Stimulated activated CD4-positive, alpha-beta T cell treated with anti-CD3 and anti-CD28 coated beads, Interleukin-2, amount 100 ng/mL, for 24 hours (primary cell): ENCODE measurements at places on chromosomes 12 and 14.

GRCh38 chr12:92543840-92544239 is 158.9 kb upstream of the PLEKHG7 start:
- DNase-seq, result no peak

DNA sequence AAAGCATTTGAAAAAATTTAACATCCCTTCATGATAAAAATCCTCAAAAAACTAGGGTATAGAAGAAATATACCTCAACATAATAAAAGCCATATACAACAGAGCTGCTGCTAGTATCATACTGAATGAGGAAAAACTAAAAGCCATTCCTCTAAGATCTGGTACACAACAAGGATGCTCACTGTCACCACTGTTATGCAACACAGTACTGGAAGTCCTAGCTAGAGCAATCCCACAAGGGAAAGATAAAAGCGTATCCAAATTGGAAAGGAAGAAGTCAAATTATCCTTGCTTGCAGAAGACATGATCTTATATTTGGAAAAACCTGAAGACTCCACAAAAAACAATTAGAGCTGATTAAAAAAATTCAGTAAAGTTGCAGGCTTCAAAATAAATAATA is 114.9 kb downstream of the HELB start:
- DNase-seq, result no peak

GRCh38 chr12:84874125-84874824 is 38.3 kb downstream of the SLC6A15 start:
- no peak for DNase-seq

GRCh38 chr12:111102102-111102739 is 181.8 kb upstream of the MYL2 start:
- DNase-seq, result no peak

DNA sequence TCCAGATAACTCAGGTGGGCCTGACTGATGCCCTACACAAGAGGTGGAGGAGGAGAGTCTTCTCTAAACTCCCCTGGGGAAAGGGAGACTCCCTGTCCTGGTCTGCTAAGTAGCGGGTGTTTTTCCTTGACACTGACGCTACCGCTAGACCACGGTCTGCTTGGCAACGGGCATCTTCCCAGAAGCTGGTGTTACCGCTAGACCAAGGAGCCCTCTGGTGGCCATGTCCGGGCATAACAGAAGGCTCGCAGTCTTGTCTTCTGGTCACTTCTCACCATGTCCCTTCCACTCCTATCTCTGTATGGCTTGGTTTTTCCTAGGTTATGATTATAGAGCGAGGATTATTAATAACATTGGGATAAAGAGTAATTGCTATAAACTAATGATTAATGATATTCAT is 965.5 kb downstream of the TMEM121 start:
- peak; percentile 57 for DNase-seq

- peak; percentile 60 for DNase-seq
Observed at GRCh38 chr14:34874386-34875030, 652 bp downstream of the BAZ1A start.

DNA sequence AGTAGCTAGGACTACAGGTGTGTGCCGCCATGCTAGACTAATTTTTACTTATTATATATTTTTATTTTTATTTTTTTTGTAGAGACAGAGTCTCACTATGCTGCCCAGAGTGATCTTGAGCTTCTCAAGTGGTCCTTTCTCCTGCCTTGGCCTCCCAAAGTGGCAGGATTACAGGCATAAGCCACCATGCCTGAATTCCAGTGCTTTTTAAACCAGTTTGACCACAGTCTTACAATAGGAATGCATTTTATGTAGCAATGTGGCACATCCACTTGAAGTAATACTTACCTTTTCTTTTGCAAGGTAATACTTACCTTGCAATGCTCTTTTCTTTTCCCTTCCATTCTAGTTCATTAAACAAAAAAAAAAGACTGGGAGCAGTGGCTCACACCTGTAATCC is 38.0 kb upstream of the CPM start:
- no peak for DNase-seq

GRCh38 chr12:82596483-82596882 is 90.2 kb upstream of the TMTC2 start:
- DNase-seq, result no peak

GRCh38 chr14:25108959-25109358 is 59.0 kb upstream of the STXBP6 start:
- no peak for DNase-seq

- DNase-seq, result no peak
Observed at GRCh38 chr12:15982921-15983320, 71.8 kb downstream of the DERA start.

- DNase-seq, result no peak
Observed at GRCh38 chr14:44803239-44803905, 158.4 kb downstream of the KLHL28 start.

DNA sequence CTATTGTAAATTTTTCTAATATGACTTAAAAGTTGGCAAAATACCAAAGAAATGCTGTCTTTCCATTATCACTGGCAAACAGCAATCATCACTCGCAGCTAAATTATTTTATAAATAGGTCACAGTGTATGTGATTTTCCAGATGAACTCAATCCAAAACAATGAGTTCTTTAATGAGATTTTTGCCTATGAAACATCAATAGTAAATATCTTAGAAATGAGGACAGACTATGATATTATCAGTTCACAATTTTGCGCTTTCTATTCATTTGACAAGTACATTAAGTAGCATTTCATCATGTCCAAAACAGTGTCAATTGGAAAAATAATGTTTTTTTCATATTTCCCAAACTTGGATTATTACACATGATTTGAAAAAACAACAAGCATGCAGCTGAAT is 65.7 kb downstream of the PIK3C2G start:
- DNase-seq, result no peak

DNA sequence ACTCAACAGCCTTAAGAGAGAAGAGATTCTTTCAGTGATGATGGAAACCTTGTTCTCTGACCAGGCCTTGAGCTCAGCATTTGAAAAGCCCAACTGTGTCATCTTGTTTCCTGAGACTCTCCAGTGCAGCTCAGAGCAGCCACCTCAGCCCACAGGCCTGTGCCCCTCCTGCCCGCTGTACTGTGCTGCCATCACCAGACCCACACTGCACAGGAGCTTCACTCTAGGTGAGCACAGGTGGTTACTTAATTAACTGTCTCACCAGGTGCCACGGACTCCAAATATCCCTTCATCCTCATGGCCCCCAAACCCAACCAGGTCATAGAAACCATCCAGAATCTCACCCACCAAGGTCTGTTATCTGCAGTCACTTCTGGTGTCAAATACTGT is 51.3 kb downstream of the JAG2 start:
- no peak for DNase-seq

GRCh38 chr14:102760496-102761193 is 16.6 kb upstream of the TRAF3 start:
- DNase-seq, result no peak

GRCh38 chr14:29039171-29039570 is 272.6 kb downstream of the FOXG1 start:
- no peak for DNase-seq

- DNase-seq, result no peak
Observed at GRCh38 chr12:42140901-42141300, 3.8 kb downstream of the GXYLT1 start.

DNA sequence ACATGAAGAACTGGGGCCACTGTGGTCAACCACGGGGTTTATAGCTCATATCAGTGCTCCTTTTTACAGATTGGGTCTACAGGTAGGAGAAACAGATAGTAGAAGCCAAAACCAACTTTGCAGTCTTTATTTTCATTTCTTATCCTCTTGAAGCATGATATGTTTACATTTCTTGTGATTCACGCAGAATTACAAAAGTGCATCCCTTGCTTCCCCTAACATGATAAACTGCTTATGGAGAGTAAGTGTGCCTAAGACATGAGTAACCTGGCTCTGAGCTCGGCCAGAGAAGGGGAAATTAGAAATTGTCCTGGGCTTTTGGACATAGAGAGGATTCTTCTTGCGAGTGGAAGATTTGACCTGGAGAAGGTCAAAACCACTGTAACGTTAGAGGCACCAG is 18.4 kb downstream of the PWP1 start:
- DNase-seq, result no peak

DNA sequence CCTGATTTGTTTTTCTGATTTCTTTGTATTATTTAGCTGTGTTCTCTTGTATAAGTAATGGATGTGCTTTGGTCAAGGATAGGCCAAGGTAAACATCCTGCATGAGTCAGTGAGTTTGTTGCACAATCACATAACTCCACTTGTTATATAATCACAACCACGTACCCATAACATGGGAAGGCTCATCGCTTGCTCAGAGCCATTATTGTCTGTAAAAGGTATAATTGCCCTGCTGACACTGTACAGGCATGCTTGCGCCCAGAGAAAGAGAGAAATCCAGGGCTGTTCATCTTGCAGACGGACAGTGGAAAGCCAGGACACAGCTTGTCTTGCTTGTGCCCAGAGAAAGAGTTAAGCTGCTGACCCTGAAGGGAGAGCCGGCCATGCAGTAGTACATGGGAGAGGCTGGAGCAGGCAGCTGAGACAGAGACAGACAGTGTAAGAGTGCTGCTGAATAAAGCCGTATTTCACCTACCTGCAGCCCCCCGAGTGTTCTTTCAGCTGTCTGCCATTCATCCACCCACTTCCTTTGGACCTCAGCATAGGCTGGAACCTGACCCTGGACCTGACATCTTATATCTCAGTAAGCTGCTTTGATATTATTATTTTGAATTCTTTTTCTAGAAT is 174.7 kb upstream of the DAAM1 start:
- no peak for DNase-seq

- DNase-seq, result no peak
Observed at GRCh38 chr14:32383364-32384009, 54.4 kb downstream of the AKAP6 start.

DNA sequence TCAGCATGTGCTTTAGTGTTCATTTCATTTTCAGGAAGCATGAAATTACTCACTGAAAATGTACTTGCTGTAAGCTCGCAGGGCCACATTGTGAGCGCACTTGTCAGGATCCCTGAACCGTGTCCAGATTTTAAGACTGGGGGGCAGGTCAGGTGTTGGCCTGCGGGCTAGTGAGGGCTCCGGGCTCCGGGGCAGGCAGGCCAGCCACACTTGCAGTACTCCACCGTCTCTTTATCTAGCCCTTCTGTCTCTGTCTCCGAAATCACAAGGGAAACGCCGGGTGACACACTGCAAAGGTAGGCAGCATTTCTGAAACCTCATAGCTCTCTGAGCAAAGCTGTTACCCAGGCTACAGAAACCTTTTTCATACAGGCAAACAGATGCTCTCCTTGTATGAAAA is 98.7 kb downstream of the EML1 start:
- no peak for DNase-seq
